Left ventricle myocardium inferior (tissue), 1 donor: ENCODE measurements at places on chromosomes 6 and 20. TPM values are rescaled to one million over a fixed set of nuclear protein-coding genes. Genes with fewer than 3 reads are reported as not detected.

- DNase-seq, result no peak
Measured at GRCh38 chr6:19501737-19502245, 335.4 kb upstream of the ID4 start.

DNA sequence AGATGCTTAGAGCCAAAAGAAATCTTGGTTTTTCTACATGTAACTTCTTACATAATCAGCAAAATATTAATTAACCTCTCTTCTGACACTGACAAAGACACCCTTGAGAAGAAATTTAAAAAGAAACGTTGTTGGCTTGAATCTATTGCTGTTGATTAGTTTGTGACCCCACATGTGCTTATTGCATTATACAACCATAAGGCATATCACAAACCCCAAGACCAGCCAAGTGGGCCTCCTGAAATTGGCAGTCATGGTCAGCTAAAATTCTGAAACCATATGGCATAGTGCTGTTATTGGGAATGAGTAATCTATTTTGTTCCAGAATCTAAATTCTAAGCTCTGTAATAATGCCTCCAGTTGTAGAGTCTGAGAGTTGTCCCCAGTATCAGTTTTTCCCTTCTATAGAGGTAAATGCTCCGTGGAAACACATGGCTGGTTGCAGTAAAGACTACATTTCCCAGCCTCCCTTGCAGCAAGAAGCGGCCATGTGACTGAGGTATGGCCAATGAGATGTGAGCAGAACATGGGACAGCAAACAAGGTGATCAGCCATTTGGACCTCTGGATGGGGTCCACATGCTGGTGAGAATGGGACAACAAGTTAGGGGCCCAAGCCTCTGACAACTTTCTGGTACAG is 42.3 kb upstream of the PTPN1 start:
- DNase-seq, result no peak

PSORS1C2 gene
- total RNA-seq, result not detected

IMPG1 gene
- not detected for total RNA-seq

BPIFB2 gene
- not detected for total RNA-seq
